ENCODE measurements at places on chromosomes 11 and 22.

- no peak for DNase-seq
These were observed 133.3 kb downstream of the ATXN10 start for GRCh38 chr22:45804986-45805325.

DNA sequence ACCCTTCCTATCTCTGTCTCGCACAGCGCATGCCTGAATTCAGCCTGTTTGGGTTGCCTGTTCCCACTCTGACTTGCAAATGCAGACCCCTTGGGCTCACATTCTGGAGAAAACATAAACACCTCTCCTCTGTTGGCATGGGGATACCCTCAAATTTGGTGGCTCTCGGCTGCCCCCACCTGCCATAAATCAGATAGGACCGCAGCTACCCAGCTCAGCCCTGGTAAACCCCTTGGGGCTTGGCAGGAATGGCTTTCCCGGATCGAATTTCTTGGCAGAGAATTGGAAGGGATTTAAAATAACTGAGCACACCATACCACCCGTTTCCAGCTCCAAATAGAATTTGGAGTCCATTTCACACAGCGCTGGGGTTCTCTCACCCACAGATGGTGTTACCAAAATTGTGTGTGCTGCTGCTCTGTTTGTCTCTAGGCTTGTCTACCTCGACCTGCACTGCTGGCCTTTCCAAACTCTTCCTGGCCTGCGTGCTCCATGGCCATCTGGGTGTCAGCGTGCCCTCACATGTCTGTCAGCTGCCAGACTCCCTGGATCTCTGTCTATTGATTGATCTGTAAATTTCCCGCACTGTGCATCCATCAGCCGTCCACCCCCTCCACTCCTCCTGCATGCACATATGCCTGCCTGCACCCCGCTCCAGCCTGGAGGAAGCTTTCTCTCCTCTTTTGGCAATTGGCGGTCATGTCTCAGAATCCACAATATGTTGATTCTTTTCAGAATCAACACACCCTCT, 134.0 kb downstream of the NTM start:
- DNase-seq: no peak

- no peak for DNase-seq
These were observed 154.3 kb downstream of the CACNA1I start for GRCh38 chr22:39724857-39725256.

DNA sequence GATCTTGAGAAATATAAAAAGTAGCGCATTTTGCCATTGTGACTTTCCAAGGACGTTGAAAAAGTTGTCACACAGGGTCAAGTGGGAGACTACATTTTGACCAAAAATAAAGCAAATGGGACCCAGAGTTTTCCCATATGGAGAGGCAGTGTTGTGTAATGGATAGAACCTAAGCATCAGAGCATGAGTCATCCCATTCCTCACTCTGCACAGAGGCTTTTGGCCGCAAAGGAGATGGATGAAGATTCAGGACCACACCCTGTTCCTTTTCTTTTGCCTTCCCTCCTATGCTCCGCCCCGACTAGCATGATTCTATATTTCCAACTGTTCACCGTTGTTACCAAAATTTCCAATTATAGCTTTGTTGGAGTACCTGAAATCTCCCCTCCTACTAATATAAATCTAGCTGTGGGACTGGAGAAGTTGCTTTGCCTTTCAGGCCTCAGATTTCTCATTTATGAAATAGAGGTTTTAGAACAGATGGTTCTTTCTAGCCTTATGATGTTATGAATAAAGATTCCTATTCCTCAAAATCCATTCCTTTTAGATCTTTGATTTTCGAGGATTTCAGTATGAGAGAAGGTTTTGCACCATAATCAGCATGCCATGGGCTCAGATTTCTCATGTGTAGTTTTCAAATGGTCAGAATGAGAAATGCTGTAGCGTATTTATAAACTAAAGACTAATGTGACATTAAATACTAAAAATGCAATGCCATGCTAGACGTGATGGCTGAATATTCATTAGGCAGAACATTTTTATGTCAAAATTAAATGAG, 921.9 kb upstream of the TENM4 start:
- DNase-seq: no peak

DNA sequence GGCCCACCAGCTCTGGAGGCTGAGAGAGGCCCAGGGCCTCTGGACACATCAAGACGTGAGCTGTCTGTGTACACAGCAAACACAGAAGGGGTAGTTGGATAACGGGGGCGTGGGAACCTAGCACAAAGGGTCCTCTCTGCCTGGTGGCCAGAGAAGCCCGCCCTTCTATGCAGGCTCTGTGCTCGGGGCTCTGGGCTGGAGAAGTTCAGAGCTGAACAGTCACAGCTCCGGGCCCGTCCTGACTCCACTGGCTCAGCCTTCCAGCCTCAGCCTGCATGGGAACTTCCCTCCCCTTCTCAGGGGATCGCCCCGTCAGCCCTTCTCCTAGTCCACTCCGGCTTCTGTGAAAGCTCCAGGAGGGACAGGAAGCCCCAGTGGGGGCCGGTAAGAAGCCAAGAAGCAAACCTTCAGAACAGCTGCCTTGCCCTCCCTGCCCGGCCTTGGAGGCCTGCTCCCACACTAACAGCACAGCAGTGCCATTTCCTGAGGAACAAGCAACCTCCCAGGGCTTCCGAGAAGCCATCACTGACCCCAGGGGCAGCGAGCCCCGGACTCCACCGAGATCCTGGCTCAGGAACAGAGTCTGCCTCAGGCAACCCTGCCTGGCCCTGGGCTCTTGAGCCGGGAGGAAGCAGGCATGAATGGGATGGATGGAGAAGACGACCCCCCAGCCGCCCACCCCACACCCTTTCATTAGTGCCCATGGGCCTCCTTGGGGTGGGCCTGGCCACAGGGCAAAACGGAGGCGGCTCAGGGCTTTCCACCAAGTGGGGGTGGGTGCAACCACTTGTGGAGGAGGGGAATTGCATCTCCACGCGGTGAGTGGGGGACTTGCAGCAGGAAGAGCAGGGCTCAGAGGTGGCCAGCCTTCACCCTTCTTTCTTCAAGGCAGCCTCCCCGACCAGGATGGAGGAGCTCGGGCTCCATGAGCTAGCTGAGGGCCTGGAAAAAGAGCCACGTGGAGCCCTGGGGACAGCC, 119.8 kb downstream of the ST3GAL4 start:
- DNase-seq: no peak

GRCh38 chr11:86747801-86748200, 52.5 kb upstream of the PRSS23 start:
- DNase-seq: no peak

- no peak for DNase-seq
These were observed 2.2 kb upstream of the RPS6KA4 start for GRCh38 chr11:64356498-64357411.

- no peak for DNase-seq
These were observed 6.7 kb upstream of the SLC6A5 start for GRCh38 chr11:20592741-20593140.

DNA sequence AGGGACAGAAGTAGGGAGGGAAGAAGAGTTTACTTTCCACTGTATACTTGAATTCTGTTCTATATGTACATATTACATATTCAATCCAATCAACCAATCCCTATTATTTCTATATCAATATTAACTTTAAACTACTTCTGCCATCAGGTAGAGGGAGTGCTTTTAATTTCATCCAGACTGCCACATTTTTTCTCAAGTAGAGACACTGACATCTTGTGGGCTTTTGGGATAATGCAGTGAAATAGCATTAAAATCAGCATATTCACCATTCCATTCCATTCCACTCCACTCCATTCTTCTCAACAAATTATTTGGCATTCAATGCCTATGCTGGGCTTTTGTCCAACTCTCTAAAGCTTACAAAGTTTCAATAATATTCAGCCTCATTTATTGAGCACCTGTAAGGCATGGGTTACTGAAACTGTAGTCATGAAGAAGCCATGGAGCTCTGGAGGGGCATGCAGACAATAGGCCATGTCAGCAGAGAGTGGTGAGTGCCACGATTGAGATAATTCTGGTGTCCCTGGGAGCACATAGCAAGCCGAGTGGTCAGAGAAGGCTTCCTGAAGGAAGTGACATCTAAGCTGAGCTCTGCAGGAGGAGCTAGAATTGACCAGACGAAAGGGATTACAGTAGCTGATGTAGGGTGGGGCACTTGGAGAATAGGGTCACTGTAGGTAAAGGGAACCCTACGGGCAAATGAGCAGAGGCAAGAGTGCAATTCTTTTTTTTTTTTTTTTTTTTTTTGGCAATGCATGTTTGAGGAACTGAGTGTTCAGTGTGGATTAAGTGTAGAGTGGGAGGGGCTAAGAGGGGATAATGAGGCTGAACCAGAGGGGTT, 12.8 kb upstream of the CLPB start:
- DNase-seq: peak; percentile 54

GRCh38 chr22:45314786-45315185, 5.1 kb downstream of the FAM118A start:
- DNase-seq: no peak

DNA sequence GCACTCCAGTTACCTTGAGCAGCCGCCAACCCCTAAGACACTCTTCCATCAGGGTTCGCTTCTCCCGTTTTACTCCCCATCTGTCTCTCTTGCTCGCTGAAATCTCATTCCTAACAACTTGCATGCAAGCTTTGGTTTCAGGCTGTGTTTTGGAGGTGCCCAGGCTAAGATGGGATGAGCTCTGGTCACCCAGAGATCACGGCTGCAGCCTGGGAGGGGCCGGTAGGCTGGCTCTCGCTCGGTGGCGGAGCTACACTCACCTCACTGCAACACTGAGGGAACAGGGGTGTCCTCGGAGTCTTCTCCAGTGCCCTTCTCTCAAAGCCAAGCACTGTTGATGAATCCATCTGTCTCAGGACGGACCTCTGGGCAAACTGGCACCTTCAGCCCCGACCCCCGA, 197.5 kb downstream of the BARX2 start:
- DNase-seq: no peak

- no peak for DNase-seq
These were observed 3.1 kb upstream of the RAPSN start for GRCh38 chr11:47451990-47452389.

DNA sequence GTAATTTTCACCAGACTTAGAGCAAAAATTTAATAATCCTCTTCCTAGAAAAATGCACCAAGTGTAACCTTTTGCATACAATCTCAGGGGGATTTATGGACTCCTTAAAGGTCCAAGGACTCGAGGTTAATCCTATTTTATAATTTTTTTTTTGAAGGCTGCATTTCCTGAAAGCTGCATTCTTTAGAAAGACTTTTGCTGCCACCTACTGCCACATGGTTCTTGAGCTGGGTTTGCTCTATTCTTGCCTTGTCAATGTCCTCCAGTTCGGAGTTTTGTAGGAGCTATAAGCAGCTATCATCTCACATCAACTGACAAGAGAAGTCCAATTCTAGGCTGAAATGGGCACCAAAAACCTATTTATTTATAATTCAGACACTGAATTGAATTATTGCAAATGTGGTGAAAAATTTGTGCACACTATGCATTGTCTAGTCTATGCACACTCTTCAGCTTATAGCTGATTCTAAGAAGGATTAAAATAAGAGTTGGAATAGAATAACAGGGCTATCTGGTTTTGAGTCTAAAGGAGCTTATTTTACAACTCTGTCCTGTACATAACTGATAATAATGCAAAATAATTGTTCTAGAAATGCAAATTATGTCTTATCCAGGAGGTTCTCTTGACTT, 31.3 kb downstream of the TRAF6 start:
- peak; percentile 33 for DNase-seq

DNA sequence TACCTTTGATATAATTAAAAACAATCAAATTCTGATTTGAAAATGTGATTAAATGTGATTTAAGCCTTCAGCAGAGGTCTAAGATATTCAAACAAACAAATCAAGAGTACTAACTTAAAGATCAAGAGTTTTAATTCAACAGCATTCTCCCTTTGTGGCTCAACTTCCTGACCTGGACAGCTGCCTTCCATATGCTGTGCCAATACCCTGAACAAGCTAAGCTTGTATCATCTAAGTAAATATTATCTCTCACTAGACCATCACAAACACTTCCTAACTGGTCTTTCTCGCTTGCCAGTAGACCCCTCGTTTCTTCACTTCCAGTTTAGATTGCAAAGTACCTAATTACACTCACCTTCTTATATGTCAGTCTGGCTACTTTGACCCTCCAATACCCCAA, 35.9 kb upstream of the P4HA3 start:
- DNase-seq: no peak

DNA sequence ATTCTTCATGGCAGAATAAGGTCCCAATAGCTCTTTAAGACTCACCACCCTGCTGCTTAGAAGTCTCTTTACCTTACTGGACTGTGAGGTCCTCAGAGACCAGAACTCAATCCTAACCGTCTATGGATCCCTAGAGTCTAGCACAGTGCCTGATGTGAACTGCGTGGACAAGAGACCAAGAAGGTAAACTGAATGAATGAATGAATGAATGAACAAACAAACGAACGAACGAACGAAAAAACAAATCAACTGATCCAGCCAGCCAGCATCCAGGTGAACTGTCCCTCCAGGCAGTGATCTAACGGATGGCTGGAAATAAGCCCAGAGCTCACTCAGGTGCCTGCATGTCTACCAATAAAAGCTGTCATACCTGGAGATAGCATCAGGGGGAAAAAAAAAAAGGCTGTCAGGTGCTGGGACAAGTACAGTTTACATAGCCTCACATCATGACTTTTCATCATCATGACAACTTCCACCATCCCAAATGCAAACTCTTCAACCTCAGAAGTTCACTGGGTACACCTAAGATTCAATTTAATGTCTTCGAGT, 59.8 kb downstream of the PACSIN2 start:
- no peak for DNase-seq

DNA sequence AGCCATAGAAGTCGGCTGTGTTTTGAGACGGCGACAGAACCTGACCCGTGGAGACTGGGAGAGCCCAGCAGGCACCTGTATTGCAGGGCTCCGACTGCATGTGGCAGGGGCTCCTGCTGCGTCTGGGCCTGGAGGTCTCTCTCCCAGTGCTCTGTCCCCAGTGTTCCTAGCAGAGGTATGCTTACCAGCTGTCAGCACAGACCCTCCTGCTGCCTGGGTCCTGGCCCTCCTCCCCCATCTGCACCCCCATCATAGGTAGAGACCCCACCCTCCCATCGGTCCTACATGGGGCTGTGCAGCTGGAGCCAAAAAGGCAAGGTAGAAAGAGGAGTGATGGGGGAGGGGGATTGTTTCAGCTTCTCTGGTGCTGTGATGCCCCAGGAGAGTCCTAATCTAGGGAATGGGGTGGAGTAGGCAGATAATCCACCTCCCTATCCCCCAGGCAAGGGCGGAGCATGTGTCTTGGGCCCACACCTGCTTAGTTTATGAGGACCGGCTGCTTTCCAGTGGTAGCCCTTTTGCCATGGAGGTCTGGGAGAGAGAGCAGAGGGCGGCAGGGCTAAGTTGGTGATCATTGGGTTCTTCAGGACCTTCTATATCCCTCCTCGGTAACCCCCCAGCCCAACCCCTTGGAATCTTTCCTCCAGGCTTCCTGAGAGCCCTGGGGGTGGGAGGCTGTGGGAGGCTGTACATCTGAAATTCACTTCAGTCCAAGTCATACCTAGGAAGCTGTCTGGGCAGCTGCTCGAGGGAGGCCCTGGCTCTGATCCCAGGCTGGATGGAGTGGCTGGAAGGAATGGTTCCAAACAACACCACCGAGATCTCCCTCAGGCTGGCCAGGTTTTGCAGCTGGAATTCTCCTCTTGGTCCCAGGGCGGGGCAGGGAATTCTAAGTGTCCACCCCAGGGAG, 5.3 kb downstream of the SLC7A4 start:
- no peak for DNase-seq

All from CD4-positive, alpha-beta T cell treated with Interleukin-15 for 4 hours (primary cell).